ENCODE measurements at places on chromosomes 6 and 20.

DNA sequence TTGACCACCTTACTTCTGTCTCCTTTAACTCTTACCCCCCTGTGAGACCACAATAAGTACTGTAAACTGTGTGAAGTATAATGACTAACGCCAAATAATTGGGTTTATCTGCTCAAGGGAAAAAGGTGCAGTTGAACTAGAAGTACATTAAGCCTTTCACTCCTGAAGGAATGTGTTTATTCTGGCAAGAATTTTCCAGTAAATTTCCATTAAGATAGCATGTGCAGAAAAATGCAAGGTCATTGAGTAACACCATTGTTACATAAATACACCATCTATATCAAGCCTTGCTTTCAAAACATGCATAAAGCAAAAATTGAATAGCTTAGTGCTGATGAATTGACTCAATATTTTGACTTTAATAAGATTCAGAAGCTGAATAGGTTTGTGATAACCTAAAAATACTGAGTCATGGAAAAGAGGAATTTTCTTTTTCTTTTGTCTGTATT is 65.4 kb downstream of the ARHGAP18 start:
- no peak for DNase-seq

DNA sequence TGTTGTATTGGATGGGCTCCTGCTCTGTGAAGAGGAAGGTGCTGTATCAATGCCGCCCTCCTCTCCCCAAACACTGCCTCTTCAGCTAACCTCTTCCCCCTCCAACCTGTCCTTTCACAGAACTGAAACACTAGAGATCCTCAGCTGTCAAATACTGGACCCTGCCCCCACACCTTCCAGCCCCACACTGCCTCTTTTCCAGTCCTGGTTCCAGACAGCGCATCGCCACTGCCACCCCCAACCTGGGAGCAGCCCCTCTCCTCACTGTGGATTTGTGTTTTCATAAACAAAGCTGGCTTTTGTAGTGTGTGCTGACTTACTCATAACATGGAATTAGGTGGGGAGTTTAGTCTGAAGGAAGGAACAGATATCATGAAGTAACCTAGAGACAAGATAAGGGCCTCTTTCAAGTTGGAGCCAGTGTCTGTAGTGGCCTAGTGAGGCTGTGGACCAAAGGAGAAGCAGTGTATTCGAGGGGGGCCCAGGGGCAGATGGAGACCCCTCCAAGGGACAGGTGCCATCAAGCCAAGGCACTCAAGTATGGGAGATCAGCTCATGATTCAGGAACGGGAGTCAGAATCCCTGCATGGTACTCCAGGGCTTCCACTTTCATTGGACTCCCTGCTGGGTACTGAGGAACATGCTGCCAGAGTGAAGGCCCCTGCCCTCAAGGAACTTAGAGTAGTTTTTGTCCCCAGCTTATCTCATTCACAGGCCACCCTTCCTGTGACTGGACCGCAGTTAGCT is 2.1 kb downstream of the SCUBE3 start:
- DNase-seq = no peak

DNA sequence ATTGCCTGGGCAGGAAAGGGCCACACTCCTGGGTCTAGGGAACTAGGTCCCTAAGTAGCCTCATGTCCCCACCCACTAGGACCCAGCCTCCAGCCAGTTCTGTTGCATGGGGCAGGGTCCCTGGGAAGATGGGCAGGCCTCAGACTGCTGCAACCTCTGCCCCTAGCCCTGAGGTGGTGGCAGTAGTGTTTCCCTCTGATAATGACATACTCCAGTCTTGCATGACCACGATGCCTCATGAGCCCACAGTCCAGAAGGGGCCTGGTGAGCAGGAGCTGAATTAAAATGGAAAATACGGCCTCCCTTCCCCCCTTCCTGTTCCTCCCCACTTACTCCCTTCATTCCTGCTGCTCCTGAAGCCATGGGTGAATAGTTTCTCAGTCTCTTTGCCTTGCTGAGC is 36.0 kb upstream of the SCRT2 start:
- DNase-seq = no peak

DNA sequence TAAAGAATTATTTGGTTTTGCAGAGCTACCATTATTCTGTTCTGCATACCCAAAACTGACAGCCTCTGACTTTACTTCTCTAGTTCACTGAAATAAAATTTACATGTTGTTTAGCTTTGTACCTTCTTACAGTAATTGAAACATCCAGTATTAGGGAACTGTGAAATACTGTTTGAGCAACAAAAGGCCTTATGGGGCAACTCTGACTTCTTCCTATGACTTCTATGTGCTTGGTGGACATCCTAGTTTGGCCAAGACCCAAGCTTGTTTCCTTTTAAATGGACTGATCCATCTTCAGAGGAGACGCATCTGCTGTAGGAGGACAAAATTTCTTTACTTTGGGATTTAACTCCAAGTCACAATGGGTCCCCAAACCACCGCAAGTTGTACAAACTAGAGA is 44.7 kb downstream of the NR2E1 start:
- DNase-seq = no peak

DNA sequence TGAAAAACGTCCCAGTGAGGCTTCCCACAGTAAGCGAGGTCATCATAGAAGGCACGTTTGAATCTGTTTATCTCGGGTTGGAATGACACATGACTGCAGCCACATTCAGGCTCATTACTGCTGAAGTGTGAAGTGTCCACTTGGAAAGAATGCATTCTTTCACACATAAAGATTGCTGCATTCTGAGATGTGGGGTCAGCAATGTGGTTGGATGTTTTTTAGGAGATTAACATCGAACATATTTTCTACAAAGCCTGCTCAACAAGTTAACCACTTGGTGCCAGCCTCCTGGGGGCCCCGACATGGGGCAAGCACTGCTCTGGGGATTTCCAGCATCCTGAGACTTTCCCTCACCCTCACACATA is 79.9 kb downstream of the BMP6 start:
- no peak for DNase-seq

GRCh38 chr6:146913842-146914488 is 290.3 kb upstream of the STXBP5 start:
- DNase-seq = peak; percentile 22

- no peak for DNase-seq
Measured at GRCh38 chr20:19937651-19938420, 79.3 kb upstream of the NAA20 start.

- no peak for DNase-seq
Measured at GRCh38 chr6:56434606-56435005, 187.2 kb upstream of the COL21A1 start.

DNA sequence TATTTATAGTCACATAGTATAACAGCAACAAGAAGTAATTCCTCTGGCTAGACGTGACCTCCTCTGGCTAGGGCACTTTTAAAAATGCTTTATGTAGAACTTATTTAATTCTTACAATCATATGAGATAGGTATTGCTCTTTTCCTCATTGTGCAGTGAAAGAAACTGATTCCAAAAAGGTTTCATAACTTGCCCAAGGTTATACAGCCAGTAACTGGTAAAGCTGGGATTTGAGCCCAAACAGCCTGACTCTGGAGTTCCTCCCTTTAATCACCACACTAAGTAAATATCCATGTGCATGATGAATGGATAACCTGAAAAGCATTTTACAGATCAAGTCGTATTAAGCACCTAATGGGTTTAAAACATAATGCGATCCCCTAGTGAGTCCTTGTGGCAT is 214.6 kb downstream of the PRL start:
- DNase-seq = no peak
